Activated naive CD8-positive, alpha-beta T cell treated with anti-CD3 and anti-CD28 coated beads for 36 hours (primary cell): ENCODE measurements at places on chromosomes 16 and 17. TPM values are rescaled to one million over a fixed set of nuclear protein-coding genes. Genes with fewer than 3 reads are reported as not detected.

Gene KRTAP1-4
- not detected for total RNA-seq

Gene TMIGD1
- not detected for total RNA-seq

Gene CACNG3
- total RNA-seq, result not detected

DNA sequence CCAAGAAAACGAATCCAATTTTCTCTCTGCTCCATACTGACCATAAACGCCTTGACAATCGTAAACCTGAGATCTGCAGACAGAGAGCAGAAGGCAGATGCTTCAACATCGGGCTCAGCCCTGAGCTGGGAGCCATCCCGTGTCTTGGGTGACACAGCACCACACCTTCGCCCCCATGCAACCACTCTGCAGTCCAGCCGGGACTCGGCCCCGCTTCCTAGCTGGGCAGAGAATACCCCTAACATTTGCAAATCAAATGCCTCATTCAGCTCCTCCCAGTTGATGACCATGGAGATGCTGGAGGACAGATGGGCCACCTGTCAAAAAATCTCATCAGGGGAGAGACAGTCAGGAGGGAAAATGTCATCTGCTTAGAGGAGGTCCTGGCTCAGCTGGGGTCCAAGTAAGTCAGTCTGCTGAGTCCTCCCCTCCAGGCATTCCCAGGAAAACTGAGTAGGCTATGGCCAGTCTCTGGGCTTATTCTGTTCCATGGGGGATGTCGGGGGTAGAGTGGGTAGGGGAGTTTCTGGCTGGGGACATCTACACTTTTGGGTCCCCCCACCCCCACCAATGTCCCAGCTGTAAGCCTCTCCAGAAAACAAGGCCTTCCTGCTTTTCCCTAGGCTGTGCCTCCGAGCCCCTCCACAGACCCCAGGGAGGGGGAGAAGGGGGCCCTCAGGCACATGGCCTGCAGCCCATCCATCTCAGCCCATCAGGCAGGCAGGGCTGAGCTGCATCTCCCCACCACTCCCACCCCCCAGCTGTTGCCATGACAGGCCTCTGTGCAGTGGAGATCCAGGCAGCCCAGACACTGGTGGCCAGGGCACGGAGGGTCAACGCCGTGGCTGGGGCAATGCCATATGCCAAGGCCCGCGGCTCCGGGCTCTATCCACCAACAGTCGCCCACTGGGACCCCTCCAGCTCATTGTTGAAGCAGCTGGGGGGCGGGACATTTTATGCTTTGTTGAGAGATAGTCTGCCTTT is 158.6 kb downstream of the AXIN2 start:
- H3K4me3 ChIP-seq, result no peak overlapping the region
- DNase-seq, result no peak
- no peak overlapping the region for H3K27ac ChIP-seq
- no peaks in the 10 kb centered on the region for H3K36me3 ChIP-seq
- H3K27me3 ChIP-seq, result peaks cover 12% of the 10 kb centered on the region

- peaks cover 3% of the 10 kb centered on the region for H3K27me3 ChIP-seq
- DNase-seq, result peak; percentile 97
- peaks cover 37% of the 10 kb centered on the region for H3K4me1 ChIP-seq
- H3K4me3 ChIP-seq, result peak overlapping the region; percentile 79
Observed at GRCh38 chr17:41665566-41666236, 23.0 kb upstream of the EIF1 start.

DNA sequence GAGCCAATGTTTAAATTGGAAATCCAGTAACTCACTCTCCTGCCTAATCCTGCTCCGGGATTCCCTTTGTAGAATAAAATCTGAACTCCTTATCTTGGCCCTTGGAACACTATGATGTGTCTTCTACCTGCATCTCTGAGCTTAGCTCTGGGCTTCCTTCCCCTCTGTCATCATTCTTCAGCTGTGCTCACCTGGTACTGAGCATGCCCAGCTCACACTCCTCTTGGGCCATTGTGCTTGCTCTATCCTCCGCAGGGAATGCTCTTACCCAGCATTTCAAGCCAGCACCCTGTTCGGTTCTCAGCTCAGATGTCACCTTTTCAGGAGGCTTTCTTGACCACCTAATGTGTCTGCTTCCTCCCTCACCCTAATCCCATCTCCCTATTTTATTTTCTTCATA is 112.7 kb downstream of the ARHGAP44 start:
- no peak overlapping the region for H3K27ac ChIP-seq
- no peaks in the 10 kb centered on the region for H3K36me3 ChIP-seq
- H3K27me3 ChIP-seq, result peaks cover 9% of the 10 kb centered on the region
- H3K4me3 ChIP-seq, result no peak overlapping the region

DNA sequence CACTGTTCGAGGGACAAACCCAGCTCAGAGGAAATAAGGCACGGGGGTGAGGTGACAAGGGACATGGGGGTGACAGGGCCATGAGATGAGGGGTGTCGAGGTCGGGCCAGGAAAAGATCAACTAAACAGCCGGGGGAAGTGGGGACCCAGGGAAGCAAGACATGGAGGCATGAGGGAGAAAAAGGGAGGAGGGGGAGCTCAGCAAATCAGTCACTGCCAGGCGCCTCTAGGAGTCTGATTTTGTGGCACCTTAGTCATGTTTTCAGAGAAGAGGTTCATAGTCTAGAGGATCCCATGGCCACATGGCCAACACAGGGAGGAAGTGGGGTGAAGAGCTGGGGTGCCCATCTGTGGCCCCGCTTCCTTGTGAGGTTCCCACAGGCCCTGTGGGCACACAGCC is 814.5 kb downstream of the KCNJ18 start:
- no peaks in the 10 kb centered on the region for H3K36me3 ChIP-seq
- DNase-seq, result no peak
- no peak overlapping the region for H3K4me3 ChIP-seq
- H3K27me3 ChIP-seq, result no peaks in the 10 kb centered on the region

DNA sequence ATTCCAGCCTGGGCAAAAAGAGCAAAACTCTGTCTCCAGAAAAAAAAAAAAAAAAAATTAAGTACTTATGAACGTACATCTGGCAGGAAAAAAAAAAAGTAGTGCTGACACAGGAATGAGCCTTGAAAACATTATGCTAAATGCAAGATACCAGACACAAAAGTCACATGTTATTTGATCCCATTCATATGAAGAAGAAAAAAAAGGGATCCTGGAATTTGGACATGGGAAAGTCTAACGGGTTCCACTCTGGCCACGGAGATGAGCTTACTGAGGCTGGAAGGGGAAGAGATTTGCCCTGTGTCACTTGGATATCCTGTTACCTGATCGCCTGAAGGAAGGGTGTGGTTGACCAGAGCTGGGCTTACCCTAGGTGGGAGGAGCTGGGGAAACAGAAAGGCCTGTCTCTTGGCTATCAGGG is 251.9 kb downstream of the PARN start:
- no peaks in the 10 kb centered on the region for H3K4me1 ChIP-seq
- no peak overlapping the region for H3K4me3 ChIP-seq
- H3K27me3 ChIP-seq, result no peaks in the 10 kb centered on the region
- H3K36me3 ChIP-seq, result no peaks in the 10 kb centered on the region
- DNase-seq, result no peak
- no peak overlapping the region for H3K27ac ChIP-seq

GRCh38 chr16:88739139-88739976 is 33.1 kb downstream of the CTU2 start:
- no peak for DNase-seq
- peaks cover 6% of the 10 kb centered on the region for H3K4me1 ChIP-seq
- no peaks in the 10 kb centered on the region for H3K27me3 ChIP-seq

DNA sequence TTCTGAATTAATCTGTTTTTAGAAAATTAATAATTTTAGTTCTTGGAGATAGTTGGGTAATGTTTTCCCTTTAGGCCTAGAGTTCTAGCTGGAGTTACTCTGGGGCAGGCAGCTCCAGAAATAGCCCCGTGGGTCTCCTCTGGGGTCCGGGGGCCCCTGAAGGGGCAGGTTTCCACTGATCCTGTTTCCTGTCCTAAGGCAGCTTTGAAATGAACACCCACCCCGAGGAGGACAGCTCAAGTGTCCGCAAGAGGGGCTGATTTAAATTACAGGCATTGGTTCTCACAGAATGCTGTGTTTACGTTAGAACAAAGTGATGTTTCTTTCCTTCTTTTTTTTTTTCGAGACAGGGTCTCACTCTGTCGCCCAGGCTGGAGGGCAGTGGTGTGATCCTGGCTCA is 23.8 kb downstream of the EEF2K start:
- H3K4me1 ChIP-seq, result peaks cover 6% of the 10 kb centered on the region
- H3K27me3 ChIP-seq, result no peaks in the 10 kb centered on the region
- H3K36me3 ChIP-seq, result peaks cover 14% of the 10 kb centered on the region
- DNase-seq, result no peak

GRCh38 chr17:47275245-47275984 is 21.8 kb downstream of the ITGB3 start:
- no peaks in the 10 kb centered on the region for H3K36me3 ChIP-seq
- H3K27me3 ChIP-seq, result peaks cover 3% of the 10 kb centered on the region
- DNase-seq, result no peak

DNA sequence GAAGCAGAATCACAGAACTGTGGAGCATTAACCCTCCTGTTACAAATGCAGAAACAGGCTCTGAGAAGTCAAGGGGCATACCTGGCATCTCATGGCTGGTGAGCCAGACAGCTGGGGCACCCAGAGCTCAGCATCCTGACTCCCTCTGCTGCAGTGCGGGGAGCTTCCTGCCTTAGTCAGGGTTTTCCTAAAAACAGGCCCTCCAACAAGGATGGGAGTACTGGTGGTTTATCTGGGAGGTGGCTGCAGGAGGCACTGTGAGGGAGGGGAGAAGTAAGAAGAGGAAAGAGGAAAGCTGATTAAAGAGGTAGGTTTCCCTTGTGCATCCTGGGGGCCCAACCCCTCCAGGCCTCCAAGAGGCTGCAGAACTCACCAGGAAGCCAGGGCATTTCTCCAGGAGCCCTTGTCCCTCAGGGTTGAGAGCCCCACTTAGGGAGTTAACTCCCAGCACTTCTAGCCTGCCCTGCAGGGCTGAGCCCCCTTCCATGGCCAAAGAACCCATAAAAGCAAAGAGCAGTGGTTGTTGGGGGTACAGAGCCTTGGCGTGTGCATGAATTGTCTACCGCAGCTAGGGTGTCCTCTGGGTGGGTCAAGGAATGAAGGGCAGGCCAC is 261.5 kb upstream of the RPL38 start:
- H3K36me3 ChIP-seq, result no peaks in the 10 kb centered on the region
- H3K27ac ChIP-seq, result no peak overlapping the region
- H3K27me3 ChIP-seq, result peaks cover 6% of the 10 kb centered on the region
- no peak for DNase-seq

GRCh38 chr17:43856141-43856540 is 9.2 kb downstream of the CD300LG start:
- H3K4me3 ChIP-seq, result no peak overlapping the region
- peaks cover 10% of the 10 kb centered on the region for H3K27me3 ChIP-seq
- no peak overlapping the region for H3K27ac ChIP-seq
- DNase-seq, result no peak
- no peaks in the 10 kb centered on the region for H3K4me1 ChIP-seq

- H3K4me1 ChIP-seq, result no peaks in the 10 kb centered on the region
- DNase-seq, result no peak
- no peaks in the 10 kb centered on the region for H3K27me3 ChIP-seq
- no peak overlapping the region for H3K27ac ChIP-seq
- H3K36me3 ChIP-seq, result no peaks in the 10 kb centered on the region
- H3K4me3 ChIP-seq, result no peak overlapping the region
Observed at GRCh38 chr17:31416503-31416923, 25.0 kb downstream of the RAB11FIP4 start.

- no peak overlapping the region for H3K4me3 ChIP-seq
- no peak for DNase-seq
- H3K27me3 ChIP-seq, result no peaks in the 10 kb centered on the region
- peaks cover 38% of the 10 kb centered on the region for H3K4me1 ChIP-seq
- peaks cover 19% of the 10 kb centered on the region for H3K36me3 ChIP-seq
Observed at GRCh38 chr16:8861563-8862308, 7.1 kb downstream of the CARHSP1 start.

DNA sequence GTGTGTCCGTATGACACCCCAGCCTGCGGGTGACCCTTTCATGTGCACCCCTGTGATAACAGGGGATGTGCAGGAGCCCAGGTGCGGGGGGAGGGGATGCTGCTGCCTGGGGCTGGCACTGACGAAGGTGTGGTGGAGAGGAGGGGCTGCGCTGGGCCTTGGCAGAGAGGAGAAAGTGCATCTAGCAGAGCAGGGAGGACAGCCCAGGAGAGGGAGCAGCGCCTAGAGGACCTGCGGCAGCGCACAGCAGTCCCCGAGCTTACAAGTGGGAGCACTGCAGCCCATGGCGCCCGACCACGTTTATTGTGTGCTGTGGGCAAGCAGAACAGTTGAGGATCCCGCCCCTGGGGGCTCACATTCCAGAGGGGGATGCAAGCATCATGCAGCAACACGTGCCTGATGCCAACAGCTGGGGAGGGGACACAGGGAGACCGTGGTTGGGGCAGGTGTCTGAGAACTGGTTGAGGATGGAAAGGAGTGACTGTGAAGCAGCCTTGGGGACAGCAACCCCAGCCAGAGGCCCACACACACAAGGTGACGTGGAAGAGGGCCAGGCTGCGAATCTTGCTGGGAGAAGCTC is 10.9 kb upstream of the SLC7A5 start:
- H3K4me1 ChIP-seq, result peaks cover 25% of the 10 kb centered on the region
- H3K27ac ChIP-seq, result no peak overlapping the region
- H3K4me3 ChIP-seq, result no peak overlapping the region

DNA sequence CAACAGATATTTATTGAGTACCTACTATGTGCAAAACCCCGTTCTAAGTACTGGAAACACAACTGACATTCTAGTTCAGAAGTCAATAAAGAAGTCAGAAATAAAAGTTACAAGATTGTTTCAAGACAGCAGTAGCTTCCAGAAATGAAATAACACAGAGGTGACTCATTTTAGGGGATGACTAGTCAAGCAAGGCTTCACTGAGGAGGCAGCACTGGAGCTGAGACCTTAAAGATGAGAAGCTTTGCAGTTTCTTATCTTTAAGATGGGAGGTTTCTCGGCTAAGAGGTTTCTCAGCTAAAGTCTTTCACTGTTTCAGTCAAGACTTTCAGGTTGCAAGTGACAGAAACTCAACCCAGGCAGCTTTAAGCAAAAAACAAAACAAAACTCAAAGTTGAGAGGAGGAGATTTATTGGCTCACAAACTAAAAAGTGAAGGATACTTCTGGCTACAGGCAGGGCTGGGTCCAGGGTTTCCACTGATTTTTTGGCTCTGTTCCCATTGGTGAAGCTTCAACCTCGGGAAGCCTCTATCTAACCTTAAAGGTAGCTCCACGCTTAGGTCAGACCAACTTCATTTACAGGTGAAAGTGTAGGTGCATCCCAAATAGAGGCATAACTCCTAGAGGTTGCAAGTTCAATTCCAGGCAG is 7.4 kb upstream of the MMP2 start:
- peaks cover 8% of the 10 kb centered on the region for H3K27me3 ChIP-seq
- DNase-seq, result no peak
- H3K4me3 ChIP-seq, result no peak overlapping the region
- H3K27ac ChIP-seq, result no peak overlapping the region
